Fibroblast of upper back skin (primary cell): ENCODE measurements at places on chromosomes 2 and 18.

GRCh38 chr2:31137211-31138036, 816 bp downstream of the GALNT14 start:
- DNase-seq: no peak

DNA sequence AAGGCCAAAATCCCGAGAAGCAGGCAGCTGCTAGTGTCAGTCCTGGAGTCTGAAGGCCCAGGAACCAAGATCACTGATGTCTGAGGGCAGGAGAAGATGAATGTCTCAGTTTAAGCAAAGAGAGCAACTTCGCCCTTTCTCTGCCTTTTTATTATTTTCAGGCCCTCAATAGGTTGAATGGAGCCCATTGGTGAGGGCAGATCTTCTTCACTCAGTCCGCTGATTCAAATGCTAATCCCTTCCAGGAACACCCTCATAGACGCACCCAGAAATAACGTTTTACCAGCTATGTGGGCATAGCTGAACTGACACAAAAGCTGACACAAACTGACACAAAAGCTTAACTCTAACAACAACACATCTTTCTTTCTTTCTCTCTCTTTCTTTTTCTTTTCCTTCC, 78.0 kb upstream of the KCNJ3 start:
- DNase-seq: no peak

- DNase-seq: peak; percentile 85
Measured at GRCh38 chr2:235659767-235660322, 166.0 kb downstream of the AGAP1 start.

- peak; percentile 62 for DNase-seq
Measured at GRCh38 chr18:23529604-23530003, 26.3 kb downstream of the RMC1 start.

DNA sequence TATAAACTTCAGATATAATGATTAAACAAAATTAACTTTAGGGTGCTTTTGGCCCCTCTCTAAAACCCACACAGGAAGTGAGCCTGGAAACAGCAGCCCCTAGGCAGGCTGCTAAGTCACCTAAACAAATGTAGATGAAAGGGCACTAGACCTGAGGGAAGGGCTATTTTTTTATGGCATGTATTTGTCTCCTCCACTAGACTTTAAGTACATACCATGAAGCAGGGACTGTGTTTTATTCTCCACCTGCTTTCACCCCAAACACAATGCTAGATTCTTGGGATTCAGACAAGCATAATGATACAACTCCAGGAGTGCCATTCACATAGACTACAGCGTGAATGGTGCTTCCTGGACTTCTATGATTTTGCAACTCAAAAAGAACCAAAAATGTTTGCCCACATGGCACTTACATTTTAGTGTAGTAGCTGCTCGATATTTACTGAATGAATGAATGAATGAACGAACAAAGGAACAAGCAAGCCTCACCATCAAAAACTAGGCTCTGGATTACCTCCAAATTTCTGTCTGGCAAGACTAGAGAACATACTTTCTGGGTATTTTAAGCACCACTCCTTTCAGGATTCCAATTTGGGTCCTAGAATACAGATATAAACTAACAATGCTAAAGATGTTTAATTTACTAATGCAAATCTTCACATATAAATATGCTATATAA, 10.1 kb downstream of the ATAD2B start:
- DNase-seq: no peak

GRCh38 chr2:147125145-147125544, 719.7 kb upstream of the ACVR2A start:
- no peak for DNase-seq

DNA sequence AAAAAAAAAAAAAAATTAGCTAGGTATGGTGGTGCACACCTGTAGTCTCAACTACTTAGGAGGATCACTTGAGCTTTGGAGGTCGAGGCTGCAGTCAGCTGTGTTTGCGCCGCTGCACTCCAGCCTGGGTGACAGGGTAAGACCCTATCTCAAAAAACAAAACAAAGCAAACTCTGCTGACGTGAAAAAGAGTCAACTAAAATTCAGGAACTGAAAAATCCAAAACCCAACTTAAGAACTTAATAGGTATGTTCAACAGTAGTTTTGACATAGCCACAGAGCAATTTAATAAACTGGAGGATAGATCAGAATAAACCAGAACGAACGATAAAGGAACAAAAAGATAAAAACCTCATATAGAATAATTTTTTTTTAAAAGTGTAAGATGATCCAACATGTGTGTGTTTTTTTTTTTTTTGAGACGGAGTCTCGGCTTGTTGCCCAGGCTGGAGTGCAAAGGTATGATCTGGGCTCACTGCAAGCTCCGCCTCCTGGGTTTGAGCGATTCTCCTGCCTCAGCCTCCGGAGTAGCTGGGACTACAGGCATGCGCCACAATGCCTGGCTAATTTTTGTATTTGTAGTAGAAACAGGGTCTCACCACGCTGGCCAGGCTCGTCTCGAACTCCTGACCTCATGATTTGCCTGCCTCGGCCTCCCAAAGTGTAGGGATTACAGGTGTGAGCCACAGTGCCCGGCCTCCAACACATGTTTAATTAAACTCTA, 4.3 kb upstream of the ZNF236 start:
- DNase-seq: no peak
